ENCODE measurements at places on chromosomes 4 and X.

DNA sequence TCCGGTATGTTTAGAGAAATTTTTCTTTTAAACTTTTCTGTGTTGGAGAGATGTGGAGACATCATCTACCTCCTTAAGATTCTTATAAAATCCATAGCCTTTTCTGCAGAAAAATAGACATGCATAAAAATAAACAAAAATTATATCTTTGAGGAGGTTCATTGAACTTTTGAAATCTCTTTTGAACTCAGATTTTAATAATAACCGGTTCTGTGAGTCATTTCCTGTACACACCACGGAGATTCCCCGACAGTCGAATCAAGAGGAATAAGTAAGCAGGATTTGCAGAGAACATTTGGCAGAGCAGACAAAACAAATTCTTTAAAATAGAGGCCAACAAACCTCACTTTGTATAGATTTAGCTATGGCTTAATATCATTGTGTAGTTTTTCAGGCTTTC lies 918.7 kb upstream of the POU3F4 start:
- no peak for DNase-seq

- DNase-seq, result no peak
Measured at GRCh38 chr4:139801895-139802294, 136.3 kb downstream of the MGST2 start.

DNA sequence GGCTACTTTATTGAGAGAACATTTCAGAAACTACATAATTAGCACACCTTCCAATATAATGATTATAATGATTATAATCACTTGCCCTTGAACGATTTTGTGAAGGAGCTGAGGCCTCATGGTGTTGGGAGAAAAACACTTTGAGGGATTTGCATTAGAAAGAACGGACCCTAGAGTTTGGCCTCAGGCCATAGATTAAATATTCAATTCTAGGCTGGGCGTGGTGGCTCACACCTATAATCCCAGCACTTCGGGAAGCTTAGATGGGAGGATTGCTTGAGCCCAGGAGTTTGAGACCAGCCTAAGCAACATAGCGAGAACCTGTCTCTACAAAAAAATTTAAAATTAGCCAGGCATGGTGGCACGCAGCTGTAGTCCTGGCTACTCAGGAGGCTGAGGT lies 12.9 kb upstream of the PRKG2 start:
- DNase-seq, result no peak

GRCh38 chr4:89308161-89308500 lies 531 bp upstream of the GPRIN3 start:
- no peak for DNase-seq

GRCh38 chr4:72886602-72887001 lies 182.9 kb downstream of the COX18 start:
- DNase-seq, result no peak

DNA sequence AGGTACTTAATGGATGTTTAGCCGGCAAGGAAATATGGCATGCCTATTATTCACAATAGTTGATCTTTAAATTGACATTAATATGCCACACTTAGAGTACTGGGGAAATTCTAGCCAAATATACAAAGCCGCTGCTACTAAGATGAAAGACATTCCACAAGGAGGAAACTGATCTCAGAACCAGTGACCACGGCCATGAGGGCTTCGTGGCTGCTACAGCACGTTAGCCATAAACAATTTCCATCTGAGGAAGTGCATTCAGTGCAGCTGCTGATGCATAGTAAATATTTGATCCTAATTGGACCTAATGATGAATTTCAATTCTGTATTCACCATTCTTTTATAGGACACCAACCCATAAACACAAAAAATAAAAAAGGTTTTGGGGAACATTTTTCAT lies 59.1 kb downstream of the SORBS2 start:
- DNase-seq, result no peak

DNA sequence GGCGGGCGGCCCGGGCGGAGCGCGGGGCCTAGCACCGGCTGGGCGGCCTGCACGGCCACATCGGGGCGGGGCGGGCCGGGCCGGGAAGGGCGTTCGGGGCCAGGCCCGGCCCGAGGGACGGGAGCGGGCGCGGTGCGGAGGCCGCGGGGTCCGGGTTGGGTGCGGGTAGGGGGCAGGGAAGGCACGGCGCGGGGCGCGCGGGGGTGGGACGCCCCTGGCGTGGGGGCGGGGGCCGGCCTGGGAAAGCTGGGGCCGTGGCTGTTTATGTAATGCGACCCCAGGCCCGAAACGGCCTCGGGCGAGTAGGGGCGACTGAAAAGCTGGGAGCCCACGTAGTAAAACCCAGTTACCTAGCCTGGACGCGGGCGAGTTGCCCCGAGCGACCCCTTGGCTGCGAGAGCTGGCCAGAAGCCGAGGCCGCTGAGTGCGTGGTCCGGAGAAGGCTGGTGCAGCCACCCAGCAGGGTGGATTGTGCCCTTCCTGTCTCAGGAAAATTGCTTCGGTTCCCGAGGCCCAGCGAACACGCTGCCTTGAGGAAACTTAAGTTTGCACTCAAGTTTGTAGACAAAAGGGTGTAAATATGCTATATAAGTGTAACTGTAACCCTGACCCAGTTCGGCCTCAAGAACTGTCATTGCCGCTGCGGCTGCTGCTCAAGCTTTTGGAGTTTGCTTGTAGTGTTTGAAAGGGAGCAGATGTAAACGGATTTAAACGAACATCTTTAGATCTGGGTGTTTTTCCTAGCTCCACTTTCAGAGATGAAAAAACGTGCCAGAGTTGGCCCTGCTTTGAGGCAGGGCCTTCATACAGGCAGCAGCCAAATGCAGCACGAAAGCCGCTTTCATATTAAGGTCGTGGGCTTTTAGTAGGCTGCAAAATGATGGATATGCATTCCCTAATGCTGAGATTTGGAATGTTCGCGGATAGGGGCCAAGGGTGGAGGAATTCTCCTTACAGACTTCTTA lies 674 bp downstream of the SEC24B start:
- peak; percentile 4 for DNase-seq

GRCh38 chr4:17323554-17324385 lies 188.1 kb downstream of the QDPR start:
- DNase-seq, result no peak

DNA sequence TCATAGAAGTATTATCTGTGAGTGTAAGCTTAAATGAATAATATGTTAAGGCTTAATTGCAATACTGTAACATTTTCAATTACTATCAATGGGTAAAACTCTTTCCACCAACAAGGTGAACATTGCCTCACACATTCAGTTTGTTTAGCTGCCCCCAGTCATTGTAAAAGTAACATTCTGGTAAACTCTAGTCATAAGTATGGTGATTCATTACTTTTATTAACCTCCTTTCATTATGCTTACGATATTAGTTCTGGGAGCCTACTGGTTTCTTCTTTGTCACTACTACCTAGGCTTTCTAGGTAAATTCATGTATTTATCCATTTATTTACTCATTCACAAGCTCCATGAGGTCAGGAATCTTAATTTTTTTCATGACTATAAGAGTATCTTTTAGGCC lies 412.8 kb upstream of the SLIT2 start:
- no peak for DNase-seq

GRCh38 chrX:39814391-39814790 lies 283.4 kb downstream of the BCOR start:
- peak; percentile 51 for DNase-seq

GRCh38 chr4:36128689-36129088 lies 115.6 kb downstream of the ARAP2 start:
- no peak for DNase-seq

DNA sequence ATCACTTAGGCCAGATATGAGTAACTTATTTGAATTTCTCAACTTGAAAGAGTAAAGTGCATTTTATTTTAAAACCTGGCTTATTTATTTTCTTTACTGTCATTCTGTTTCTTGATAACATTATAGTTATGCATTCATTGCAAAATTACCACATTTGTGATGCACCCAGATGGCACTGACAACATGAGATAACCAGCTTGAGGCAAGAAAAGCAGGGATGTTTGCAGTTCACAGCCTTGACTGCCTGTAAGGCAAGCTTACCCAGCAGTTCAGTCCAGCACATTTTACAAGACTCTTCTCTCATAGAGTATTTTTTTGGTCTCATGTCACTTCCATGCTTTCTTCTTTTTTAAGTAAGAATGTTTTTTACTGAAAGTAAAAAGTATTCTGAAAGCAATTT lies 25.3 kb upstream of the EPGN start:
- DNase-seq, result no peak

- no peak for DNase-seq
Measured at GRCh38 chr4:83662204-83662603, 126.3 kb downstream of the GPAT3 start.

DNA sequence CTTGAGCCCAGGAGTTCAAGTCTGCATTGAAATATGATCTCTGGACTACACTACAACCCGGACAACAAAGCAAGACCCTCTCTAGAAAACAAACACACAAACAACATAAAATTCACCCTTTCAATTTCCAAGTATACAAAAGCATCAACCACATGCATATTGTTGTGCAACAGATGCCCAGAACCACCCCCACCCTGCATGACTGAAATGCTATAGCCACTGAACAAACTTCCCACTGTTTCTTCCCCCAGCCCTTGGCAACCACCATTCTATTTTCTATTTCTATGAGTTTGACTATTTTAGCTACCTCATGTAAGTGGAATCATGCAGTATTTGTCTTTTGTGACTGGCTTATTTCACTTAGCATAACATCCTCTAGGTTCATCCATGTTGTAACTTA lies 14.2 kb upstream of the C4orf51 start:
- DNase-seq, result no peak

DNA sequence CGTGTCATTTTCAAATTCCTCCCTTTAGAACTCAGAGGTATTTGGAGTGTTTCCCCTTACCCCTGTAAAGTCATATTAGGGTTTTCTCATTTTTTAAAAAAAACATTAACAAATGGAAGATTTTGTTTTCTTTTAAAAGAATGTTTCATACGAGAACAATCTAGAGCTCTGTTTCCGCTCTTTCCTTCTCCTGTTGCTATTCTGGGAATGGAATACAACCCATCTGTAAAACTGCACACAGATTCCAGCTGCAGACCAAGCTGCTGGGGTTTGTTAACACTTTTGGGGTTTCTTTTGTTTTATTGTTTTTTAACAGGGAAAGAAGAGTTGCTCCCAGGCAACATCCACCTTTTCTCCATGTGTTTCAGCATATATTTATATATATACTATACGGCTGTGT lies 61.3 kb downstream of the HCCS start:
- DNase-seq, result no peak

DNA sequence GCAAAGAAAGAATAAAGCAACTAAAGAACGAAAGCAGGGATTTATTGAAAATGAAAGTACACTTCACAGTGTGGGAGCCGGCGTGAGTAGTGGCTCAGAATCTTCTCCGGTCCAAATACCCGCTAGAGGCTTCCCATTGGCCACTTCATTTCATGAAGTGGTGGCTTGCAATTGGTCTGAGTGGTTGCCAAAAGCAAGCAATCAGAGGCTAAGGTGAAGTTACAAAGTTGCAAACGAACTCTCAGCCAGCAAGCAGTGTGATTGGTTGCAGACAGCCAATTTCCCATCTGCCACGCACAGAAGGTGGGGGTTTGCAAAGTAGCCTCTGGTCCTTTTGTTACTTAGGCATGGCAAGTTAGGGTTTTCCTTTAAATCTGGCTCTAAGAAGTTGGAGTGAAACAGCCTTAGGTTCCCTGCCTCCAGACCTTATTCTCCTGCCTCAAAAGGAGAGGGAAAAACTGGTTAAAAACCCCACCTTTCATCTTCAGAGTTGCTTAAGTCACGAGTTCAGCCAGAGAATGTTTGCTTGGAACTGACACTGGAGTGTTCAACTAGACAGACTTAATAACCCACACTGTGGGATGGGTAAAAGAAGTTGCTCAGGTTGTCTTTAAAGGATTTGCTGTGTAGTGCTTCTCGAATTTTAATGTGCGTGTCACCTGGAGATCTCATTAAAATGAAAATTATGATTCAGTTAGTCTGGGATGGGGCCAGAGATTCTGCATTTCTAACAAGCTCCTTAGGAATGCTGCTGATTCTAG lies 6.9 kb upstream of the CLOCK start:
- DNase-seq, result peak; percentile 35

DNA sequence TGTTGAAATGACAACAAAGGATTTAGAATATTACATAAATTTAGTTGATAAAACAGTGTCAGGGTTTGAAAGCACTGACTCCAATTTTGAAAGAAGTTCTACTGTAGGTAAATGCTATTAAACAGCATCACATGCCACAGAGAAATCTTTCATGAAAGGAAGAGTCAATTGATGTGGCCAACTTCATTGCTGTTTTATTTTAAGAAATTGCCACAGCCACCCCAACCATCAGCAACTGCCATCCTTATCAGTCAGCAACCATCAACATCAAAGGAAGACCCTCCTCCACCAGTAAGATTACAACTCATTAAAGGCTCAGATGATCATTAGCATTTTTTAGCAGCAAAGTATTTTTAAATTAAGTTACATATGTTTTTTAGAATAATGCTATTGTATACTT lies 54.6 kb upstream of the RAB9B start:
- no peak for DNase-seq

DNA sequence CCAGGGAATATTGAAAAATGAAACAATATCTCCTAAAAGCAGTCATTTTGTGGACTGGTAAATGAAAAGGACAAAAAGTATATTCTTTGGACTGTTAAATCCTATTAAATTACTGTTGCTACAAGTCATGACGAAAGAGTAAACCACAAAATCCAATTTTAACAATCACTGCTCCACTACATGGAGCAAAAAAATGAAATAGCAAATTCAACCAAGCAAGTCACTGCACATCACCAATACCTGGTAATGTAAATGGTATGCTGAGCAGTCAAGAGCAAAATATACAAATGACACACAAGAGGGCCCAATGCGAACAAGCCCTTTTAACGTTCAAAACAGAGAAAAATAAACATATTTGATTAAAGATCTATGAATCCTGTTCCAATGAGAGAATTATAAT lies 126.2 kb downstream of the KLHL13 start:
- no peak for DNase-seq

DNA sequence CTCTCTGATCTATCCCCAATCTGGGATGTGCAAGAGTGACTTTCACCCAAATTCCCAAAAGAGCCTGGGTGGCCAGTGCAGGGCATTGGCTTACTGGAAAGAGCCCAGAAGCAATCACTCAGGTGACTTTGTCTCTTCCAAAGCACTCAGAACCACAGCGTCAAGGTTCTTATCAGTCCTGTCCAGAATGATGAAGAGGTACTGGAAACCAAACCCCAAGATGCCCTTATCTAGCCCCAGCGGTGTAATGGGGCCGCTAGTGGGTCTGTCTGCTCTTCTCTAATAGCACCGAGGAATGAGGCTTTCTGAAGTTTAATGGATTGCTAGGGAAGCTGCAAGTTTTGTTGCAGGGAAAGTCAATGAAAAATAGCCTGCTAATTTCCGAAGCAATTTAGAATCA lies 21.6 kb downstream of the CLNK start:
- no peak for DNase-seq

- no peak for DNase-seq
Measured at GRCh38 chr4:6225469-6225868, 25.1 kb upstream of the JAKMIP1 start.

DNA sequence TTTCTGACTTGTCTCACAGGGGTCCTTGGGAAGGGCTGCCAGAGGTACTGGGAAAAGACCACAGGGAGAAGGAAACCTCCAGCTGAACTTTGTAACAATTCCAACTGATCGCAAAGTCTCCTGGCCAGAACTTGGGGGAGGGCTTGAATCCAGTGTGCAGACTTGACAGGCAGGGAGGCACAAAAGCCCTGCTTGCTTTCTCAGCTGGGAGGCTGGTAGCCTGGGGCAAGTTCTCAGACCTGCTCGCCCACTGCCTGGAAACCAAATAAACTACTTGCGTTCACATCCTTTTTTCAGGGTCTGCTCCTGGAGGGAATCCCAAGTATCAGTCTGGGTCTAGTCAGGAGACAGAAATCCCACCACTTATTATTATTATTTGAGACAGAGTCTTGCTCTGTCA lies 48.0 kb upstream of the CASK start:
- no peak for DNase-seq

All from CD4-positive, alpha-beta T cell treated with Interleukin-15 for 4 hours (primary cell).